ENCODE measurements at places on chromosomes 5 and 9. TPM values are rescaled to one million over a fixed set of nuclear protein-coding genes. Genes with fewer than 3 reads are reported as not detected.

GRCh38 chr5:43874772-43875171, 271.8 kb downstream of the NNT start:
- no peak for DNase-seq

Gene GFI1B
- 1.3 TPM for total RNA-seq

DNA sequence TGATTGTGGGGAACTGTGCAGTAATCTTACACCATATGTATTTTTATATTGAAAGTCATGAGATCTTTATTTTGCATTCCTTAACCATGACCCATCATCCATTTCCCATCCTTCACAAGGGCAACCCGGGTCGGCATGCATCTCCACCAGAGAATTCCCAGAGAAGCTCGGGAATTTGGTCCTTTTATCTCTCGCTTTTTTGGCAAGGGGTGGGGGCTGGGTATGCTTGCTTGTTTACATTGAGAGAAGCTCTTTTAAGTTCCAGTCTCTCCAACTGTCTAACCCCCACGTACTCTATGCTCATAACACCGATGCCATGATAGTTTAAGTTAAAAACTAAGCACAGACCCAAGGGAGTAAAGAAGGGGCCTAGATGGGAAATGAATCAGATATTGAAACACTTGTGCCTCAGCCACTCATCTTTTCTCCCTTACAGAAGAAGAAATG, 109.9 kb upstream of the NFIB start:
- DNase-seq: no peak

Gene HTR1A
- not detected for total RNA-seq

Gene SAXO1
- total RNA-seq: 0.03 TPM

GRCh38 chr5:41790038-41790776, 80.0 kb downstream of the OXCT1 start:
- no peak for DNase-seq

DNA sequence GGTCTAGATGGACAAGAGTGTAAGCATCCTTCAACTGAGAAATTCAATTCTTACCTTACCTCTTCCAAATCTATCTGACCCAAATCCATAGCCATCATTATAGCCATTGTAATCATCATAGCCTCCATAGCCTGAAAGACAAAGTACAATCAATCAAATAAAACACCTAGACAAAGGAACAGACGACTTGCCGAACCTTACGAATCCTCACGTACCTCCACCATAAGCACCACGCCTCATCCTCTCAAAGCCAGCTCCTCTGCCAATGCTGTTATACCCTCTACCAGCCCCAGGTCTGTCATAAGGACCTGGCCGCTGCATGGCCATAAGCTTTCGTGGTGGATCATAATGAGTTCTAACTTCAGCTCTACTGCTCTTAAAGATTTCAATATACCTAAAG, 5.5 kb downstream of the HNRNPH1 start:
- DNase-seq: no peak

DNA sequence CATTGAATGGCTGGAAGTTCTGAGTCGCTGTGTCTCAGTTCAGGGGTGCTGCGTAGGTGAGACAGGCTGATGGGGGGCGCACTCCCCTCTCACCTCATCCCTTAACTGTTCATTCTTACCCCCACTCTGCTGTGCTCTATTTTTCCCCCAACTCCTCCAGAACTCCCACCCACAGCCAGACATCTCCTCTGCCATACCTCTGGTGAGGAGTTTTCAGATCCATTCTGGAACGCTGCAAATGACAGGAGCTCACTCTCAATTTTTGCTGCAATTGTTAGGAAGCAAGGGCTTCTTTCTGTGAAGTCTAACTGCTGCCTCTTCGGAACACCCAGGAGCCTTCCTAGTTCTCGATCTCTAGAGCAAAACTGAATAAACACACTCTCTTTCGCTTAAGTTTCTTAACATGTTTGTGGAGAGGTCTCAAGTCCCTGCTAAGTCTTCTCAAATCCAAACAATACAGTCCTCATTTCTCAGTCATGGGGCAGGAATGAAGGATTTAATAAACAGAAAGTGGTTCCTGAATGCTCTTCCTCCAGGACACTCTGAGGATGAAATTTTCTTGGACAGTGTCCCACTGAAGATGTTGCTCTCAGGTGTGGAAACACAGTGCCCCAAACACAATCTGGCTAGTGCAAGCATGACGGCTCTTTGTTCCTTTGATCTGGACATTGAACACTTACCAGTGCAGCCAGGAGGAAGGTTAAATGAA, 387.7 kb downstream of the KDM4C start:
- no peak for DNase-seq

DNA sequence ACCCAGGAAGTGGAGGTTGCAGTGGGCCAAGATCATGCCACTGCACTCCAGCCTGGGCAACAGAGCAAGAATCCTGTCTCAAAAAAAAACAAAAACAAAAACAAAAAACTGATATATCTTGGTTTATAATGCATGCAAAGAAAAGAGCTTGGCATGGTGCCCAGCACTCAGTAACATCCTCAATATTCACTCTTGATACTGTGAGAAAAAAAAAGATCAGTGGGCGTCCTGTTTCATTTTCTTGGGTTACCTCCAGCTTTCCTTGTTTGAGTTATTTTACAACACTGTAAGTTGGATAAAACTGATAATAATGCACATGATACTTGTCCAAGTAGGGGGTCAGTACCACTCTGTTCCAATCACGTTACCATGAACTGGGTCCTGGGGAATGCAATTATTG, 7.8 kb downstream of the PHYHD1 start:
- DNase-seq: no peak

DNA sequence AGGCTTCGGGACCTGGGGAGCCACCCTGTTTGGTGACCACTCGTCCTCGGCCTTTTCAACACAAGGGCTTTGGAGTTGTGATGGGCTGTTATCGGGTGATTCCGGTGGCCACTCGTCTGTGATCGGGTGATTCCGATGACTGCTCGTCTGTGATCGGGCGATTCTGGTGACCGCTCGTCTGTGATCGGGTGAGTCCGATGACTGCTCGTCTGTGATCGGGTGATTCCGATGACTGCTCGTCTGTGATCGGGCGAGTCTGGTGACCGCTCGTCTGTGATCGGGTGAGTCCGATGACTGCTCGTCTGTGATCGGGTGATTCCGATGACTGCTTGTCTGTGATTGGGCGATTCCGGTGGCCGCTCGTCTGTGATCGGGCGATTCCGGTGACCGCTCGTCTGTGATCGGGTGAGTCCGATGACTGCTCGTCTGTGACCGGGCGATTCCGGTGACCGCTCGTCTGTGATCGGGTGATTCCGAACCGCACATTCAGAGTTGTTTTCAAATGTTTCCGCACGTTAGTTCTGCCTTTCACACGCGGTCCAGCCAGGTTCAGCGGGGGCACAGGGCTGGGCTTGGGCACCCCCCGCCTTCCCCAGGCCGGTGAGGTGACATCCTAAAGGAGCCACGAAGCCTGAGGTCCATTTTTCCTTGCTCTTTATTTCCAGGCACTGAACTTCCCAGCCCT, 30.3 kb downstream of the TPPP start:
- no peak for DNase-seq

GRCh38 chr5:62082370-62082801, 223.6 kb upstream of the KIF2A start:
- no peak for DNase-seq

DNA sequence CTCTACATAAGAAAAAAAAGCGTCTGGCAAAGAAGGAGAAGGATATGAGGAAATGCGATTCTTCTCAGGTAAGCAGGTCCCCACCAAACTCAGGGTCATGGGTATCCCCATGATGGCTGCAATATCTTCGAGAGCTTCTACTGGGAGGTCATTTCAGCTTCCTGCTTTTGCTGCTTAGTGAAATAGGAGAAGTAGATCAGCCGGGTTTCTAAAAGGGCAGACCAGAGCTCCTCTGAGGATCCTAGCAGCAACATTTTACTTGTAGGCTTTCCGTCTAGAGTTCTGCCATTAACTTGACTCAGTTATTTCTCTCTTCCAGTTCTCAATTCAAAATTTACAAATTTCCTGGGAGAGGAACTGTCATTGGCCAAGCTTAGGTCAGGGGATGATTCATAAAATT, 134.7 kb downstream of the DPYSL3 start:
- DNase-seq: no peak

DNA sequence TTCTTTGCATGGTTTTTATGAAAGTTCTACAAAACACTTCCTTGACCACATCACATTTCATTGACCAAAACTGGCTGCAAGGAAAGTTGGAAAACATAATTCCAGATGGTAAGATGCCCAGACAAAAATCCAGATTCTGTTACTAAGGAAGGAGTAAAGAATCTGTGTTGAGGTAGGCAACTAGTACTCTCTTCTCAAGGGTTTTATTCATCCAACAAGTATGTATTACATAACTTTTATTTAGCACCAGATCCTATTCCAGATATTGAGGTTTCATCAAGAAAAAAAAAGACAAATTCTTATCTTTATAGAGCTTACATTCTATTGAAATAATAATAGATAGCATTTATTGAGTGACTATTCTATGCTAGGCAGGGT, 43.2 kb upstream of the UGCG start:
- no peak for DNase-seq

GRCh38 chr5:88756953-88757352, 126.0 kb downstream of the MEF2C start:
- no peak for DNase-seq

Gene KCNV2
- total RNA-seq: not detected

GRCh38 chr5:167557359-167557758, 734.1 kb upstream of the WWC1 start:
- DNase-seq: no peak

Gene GABRA1
- not detected for total RNA-seq

GRCh38 chr5:1243487-1244130, 18.4 kb downstream of the SLC6A18 start:
- no peak for DNase-seq

- no peak for DNase-seq
These were observed 12.6 kb downstream of the VLDLR start for GRCh38 chr9:2634153-2634552.

Gene SWI5
- total RNA-seq: 26.9 TPM

Gene AQP7
- total RNA-seq: 15.0 TPM

DNA sequence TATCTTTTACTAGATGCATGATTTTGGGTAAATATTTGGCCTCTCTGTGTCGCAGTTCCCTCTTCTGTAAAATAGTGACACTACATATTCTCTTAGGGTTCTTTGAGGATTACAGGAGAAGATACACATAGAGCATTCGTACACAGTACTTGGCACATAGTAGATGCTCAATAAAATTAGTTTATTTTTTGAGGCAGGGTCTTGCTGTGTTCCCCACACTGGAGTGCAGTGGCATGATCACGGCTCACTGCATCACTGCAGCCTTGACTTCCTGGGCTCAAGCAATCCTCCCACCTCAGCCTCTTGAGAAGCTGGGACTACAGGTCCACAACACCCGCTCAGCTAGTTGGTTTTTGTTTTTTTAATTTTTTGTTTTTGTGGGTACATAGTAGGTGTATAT, 1.6 kb downstream of the SCAI start:
- DNase-seq: no peak

- no peak for DNase-seq
These were observed 338.1 kb downstream of the PRELID2 start for GRCh38 chr5:145497052-145497451.

GRCh38 chr5:1115123-1115815, 3.4 kb upstream of the SLC12A7 start:
- DNase-seq: no peak

DNA sequence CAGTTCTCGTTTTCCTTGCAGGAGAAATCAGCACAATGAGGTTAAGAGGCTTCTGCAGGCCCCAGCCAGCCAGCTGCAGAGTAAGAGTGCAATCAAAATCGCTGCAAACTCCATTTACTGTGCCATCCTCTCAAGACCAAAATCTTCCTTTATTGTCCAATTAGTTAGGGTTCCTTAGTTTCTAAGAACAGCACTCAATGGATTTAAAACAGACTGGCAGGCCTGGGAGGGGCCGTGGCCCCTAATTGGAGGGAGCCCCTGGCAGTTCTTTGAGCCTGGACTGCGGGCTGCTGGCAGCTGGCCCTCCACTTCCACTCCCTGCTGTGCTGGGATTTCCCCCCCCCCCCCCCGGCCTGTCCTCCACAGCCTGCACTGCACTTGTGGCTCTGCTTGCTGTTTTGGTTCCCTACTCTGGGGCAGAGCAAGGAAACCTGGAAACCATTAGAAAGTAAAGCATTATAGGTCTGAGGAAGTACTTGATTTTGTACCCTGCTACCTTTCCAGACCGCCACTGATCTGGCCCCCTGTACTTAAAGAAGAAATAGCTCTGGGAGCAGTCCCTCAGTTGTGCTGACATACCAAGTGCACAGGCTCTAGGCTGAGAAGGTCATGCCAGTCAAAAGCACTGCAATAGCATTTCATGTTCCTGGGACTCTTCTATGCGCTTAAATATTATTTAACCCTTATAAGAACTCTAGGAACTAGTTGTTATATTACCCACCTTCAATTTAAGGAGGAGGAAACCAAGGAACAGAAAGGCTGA, 129.0 kb downstream of the APBA1 start:
- DNase-seq: no peak

Gene RGS7BP
- total RNA-seq: 1.5 TPM

GRCh38 chr5:1341863-1342262, 3.0 kb downstream of the CLPTM1L start:
- no peak for DNase-seq

Gene FGF18
- total RNA-seq: 0.63 TPM

GRCh38 chr9:93680443-93681268, 104.3 kb downstream of the PHF2 start:
- DNase-seq: peak; percentile 8

DNA sequence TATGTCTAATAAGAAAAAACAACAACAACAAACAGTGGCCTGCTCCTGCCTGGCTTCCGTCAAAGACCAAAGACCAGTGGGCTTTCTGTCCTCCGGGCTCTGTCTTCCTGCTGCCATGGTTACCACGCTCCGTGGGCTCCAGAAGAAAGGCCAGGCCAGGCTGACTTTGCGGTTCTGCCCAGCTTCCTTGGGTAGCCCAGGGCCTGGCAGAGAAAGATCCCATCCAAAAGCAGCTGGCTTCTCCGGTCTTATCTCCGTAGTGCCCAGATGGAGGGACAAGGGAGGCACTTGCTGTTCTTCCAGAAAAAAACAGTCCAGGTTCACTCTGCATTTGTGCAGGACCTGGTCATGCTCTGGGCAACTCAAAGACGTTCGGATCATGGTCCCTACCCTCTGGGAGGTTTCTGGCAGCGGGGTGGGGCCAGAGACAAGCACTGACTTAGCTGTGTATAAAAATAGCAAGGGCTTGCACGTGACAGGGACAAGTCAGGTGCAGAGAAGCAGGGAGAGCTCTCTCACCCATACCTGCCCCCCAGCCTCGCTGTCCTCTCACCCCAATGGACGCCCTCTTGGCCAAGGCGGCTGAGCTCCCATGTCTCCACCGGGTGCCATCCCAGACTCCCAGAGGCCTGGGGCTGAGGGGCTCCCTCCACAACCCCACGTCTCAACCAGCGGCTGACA, 212.2 kb downstream of the C9orf50 start:
- peak; percentile 87 for DNase-seq

GRCh38 chr5:162990856-162991497, 446.4 kb upstream of the CCNG1 start:
- no peak for DNase-seq

- DNase-seq: no peak
These were observed 78.3 kb upstream of the FCN2 start for GRCh38 chr9:134802216-134802795.

Gene FRMD3
- 3.6 TPM for total RNA-seq

Gene MRPL22
- total RNA-seq: 26.2 TPM

Gene PCDHB3
- 1.4 TPM for total RNA-seq

GRCh38 chr5:8288334-8288733, 419.4 kb downstream of the MTRR start:
- no peak for DNase-seq

Data from mucosa of gallbladder (tissue), 1 donor.